ENCODE measurements at places on chromosomes 1 and 21. TPM values are rescaled to one million over a fixed set of nuclear protein-coding genes. Genes with fewer than 3 reads are reported as not detected.

GRCh38 chr1:83561346-83561745 lies 437.6 kb downstream of the TTLL7 start:
- DNase-seq, result no peak

GRCh38 chr1:248596615-248597014 lies 885 bp downstream of the OR2T10 start:
- no peak for DNase-seq

- no peak for DNase-seq
These were observed 43.9 kb downstream of the UBE2G2 start for GRCh38 chr21:44757731-44758130.

GRCh38 chr1:109754738-109755137 lies 9.0 kb downstream of the EPS8L3 start:
- no peak for DNase-seq

DNA sequence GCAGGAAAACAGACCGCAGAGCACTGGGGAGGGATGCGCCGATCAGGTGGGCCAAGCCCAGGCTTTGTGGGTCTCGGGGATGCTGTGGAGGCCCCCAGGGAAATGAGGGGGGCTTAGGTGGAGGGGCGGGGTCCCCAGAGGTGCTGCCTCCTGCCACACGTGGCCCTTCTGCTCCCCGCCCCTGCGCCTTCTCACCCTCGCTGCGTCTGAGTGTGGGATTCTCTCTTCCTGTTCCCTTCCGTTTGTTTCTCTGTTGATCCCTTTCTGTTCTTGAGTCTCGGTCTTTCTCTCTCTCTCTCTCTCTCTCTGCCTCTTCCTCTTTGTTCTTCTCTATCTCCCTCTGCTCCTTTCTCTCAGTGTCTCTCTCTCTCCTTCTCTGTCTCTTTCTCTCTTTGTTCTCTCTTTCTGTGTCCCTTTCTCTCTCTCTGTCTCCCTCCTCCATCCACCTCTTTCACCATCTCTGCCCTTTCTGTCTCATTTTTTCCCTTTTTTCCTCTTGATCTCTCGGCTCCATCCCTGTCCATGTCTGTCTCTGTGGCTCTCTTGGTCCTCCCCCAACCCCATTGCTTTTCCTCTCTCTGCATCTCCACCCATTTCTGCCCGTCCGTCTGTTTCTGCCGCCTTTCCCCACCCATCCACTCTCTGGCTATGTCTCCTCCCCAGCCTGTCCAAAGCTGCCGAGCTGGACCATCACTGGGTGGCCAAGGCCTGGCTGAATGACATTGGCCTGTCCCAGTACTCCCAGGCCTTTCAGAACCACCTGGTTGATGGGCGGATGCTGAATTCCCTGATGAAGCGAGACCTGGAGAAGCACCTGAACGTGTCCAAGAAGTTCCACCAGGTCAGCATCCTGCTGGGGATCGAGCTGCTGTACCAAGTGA lies 52.4 kb upstream of the TMEM51 start:
- no peak for DNase-seq

The GNG12 gene
- total RNA-seq, result not detected
